ENCODE measurements at places on chromosomes 3 and 15. TPM values are rescaled to one million over a fixed set of nuclear protein-coding genes. Genes with fewer than 3 reads are reported as not detected.

DNA sequence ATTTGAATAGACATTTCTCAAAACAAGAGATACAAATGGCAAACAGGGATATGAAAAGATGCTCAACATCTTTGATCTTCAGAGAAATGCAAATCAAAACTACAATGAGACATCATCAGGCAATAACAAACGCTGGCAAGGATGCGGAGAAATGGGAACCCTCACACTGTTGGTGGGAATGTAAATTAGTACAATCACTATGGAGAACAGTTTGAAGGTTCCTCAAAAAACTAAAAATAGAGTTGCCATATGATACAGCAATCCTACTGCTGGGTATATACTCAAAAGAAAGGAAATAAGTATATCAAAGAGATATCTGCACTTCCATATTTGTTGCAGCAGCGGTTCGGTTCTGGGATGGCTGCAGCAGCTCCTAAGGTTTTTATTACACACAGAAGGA is 16.8 kb upstream of the LARS2 start:
- DNase-seq: no peak

UBE2E2 gene
- 0.77 TPM for total RNA-seq

DNA sequence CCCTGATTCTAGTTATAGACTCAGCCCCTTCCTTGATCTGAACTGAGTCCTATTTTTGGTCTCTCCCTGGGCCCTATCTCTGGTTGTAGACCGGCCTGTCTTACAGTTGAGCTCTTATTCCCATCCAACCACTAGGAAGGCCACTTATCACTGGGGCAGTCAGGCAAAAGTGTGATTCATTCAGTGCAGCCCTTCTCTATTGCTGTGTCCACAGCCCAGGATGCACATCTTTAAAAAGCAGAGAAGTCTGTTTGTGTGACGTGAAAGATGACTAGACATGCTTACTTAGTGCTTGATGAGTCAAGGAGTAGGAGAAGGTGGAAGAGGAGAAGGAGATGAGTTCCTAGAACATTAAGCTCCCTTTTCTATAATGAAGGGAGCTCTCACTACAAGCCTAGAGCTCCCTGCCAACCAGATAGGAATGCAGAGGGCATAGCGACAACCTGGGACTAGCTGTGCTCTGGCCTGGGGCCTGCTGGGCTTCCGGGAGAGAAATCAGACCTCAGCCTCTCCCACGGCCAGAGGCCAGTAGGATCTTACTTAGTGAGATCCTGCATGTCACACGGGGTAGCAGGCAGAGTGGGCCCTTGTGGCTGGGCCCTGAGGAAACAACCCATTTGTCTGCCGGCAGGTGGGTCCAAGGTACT is 25.7 kb downstream of the INSYN1 start:
- DNase-seq: no peak

- no peak for DNase-seq
Measured at GRCh38 chr15:92336419-92336987, 57.2 kb upstream of the ST8SIA2 start.

DNA sequence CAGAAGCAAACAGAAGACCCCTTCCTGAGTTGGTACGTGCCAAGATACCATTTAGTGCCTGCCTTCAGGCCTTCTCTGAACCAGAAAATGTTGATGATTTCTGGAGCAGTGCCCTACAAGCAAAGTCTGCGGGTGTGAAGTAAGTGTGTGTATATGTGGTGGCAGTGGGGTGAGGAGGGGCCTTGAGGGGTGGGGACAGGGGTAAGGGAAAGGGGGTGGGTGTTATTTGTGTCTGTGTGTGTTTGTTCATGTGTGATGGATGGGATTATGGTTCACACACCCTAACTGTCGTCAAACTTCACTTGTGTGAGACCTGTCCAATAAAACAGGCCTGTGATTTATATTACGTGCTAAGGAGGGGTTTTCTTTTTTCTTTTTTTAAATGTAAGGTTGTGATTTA is 92.2 kb downstream of the USP13 start:
- DNase-seq: no peak

Measured in HepG2 (cell line).